Frontal cortex (tissue), 4 donors: ENCODE measurements at places on chromosomes 2 and 18. TPM values are rescaled to one million over a fixed set of nuclear protein-coding genes. Genes with fewer than 3 reads are reported as not detected.

DNA sequence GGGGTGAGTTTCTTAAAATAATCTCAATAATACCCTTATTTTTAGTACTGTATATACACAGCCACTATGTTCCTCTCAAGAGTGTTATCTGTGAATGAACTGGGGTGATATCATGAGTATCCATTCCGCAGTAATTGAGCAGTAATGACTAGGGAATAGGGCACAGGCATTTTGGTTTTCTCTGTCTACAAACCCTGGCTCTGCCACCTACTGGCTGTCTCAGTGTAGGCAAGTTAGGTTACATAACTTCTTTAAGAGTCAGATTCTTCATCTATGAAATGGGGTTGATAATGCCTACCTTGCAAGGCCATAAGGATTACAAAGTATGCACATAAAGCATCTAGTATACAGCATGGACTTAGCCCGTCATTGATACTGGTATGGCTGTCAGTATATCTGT, 555.8 kb downstream of the NRXN1 start:
- no peak for DNase-seq

EDAR gene
- under 0.01 TPM for total RNA-seq

GRCh38 chr2:222738809-222739208, 67.4 kb downstream of the MOGAT1 start:
- no peak for DNase-seq

- DNase-seq = no peak
Observed at GRCh38 chr2:178257127-178257526, 62.8 kb downstream of the OSBPL6 start.

DNA sequence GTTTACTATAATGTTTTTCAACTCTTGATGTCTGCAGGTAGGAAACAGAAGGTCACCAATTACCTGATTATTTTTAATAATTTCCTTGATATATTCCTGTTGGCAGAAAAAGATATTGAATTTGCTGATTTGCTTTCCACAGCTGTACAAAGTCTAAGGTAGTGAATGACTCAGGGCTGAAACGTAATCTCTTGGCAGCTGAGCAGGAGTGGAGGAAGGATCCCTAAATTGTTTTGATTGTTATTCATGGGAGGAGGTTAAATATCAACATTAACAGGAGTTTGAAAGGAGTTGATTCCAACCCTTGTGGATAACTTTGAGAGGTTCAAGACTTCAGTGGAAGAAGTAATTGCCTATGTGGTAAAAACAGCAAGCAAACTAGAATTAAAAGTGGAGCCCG, 345.2 kb upstream of the SLC8A1 start:
- no peak for DNase-seq

FKBP7 gene
- 9.0 TPM for total RNA-seq

FNDC4 gene
- 45.7 TPM for total RNA-seq

DNA sequence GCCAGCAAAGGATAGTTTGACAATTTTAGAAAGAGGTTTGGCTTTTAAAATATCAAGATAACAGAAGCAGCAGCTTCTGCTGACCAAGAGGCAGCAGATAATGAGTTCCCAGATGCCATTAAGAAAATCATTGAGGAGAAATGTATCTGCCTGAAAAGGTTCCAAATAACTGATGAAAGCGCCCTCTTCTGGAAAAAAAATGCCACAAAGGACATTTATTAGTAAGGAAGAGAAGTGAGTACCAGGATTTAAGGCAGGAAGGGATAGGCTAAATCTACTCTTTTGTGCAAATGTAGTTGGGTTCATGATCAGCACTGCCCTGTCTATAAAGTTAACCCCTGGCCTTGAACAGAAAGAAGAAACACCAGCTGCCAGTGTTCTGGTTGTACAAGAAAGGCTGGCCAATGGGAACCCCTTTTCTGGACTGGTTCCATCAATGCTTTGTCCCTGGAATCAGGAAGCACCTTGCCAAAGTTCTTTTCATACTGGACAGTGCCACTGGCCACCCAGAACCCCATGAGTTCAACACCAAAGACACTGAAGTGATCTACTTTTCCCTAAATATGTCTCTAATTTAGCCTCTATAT, 40.6 kb downstream of the DHX57 start:
- DNase-seq = no peak

DNA sequence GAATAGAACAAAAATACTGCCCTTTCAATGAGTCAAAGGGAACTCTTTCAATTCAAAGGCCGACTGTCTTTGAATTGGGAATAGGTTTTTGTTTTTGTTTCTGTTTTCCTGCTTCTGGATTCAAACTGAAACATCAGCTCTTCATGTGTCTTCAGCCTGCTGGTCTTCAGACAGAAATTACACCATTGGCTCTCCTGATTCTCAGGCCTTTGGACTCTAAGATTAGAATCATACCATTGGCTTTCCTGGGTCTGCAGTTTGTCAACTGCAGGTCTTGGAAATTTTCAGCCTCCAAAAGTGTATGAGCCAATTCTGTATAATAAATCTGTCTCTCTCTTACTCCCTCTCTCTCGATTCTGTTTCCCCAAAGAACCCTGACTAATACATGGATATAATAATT, 31.1 kb downstream of the CTLA4 start:
- DNase-seq = no peak

DNA sequence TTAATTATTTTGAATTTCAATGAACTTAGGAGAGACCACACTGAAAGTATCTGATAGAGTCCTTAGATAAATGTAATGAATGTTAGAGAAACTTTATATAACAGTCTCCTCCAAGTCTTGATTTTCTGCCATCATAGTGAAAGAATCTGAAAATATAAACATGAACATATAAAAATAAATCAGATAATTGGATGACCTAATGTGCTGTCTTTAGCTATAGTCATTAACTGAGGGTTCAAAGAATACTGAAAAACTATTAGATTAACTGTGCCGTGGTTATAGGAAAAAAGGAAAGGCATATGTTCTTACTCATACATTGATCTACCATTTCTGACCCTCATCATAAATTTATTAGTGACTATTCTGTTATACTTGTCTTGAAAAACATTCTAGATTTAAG, 47.0 kb upstream of the SPAG16 start:
- no peak for DNase-seq

DNA sequence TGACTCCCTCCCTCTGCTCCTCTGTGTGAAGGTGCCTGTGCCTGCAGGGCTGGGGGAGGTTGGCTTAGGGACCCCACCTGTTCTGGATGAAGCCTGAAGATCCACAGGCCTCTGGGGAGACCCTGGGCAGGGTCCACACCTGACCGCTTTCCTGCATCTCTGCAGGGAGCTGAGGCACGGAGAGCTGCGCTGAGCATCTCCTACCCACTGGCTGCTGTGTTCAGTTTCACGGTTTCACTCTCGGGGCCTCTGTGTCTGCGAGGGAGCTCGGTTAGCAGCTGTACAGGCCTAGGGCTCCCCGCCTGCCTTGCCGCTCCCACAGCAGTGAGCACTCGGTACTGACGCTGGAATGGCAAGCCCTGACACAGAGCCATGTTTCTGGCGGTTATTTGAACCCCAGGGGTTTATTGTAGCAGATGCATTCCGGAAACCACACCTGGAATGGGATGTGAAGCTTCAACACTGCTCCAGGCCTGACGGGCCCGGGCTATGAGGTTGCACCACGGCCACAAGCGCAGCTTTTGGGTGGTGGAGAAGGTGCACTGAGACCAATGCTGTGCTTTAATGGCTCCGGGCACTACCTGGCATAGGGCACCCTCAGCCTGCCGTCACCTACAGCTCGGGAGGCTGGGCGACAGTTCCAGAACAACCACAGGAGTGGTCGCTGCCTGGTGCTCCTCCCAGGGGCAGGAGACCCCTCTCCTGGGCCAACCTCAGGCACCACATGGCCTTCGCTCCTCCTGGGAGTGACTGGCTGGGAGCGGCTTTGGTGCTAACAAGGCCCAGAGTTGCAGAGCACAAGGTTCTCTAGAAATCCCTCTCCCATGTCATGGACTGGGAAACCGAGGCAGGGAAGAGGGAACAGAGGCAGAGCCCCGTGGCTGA, 257.9 kb downstream of the NDUFA10 start:
- no peak for DNase-seq

DNA sequence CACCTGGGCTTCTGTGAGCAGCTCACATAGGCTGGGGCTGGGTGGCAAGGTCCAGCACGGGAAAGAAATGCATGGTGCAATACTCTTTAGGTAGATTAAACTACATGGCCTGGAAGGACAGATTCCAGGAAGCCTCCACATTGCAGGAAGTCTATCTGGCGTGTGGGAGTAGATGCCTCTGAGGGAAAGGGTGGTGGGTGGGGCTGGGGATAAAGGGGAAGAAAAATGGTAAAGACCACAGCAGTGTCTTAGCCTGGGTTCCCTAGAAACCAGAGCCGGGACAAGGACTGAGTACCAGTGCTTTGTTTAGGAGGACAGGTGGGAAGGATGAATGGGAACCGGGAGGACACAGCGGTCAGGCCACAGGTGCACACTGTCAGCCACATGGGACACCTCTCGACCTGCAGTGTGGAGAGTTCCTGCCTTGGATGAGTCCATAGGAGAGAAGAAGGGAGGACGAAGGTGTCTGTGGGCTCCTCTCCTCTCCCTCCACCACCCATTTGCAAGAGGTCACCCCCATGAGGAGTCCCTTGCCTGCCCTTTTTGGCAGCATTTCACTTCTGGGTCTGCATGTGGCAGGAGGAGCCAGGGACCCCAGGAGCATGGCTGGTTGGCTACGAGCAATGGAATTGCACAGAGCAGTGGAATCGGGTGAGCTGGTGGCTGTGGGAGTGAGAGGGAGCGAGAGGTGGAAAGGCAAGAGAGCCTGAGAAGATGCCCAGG, 91.5 kb upstream of the HS6ST1 start:
- no peak for DNase-seq

DNA sequence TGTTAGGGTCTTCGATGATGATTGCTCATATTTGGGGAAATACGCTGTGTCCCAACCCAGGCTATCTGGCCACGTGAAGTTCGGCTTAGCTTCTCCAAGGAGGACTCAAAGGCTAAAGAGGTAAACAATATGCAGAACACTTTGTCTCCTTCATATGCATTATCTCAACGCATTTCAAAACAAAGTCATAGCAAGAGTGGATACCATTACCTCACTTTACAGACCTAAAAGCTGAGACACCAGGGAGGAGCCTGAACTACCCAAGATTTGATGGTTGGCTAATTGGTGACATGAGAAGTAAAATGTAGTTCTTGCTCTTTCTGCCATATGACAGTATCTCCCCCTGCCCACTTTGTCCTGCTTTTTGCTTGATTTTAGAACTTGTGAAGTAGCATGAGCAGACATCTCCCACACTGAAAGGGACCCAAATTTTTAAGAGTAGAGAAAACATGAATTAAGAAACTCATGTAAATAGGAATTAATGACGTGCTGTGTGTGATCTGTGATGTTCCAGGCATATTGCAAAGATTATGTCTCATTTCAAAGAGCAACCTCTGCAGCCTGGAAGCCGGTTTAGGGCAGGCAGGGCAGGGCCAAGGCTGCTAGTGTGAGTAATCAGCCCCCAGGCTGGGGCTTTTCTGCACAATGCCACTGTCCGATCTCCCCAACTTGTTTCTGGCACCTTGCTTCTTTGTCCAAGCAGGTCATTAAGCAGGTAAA, 144.5 kb downstream of the BCL11A start:
- no peak for DNase-seq

DNA sequence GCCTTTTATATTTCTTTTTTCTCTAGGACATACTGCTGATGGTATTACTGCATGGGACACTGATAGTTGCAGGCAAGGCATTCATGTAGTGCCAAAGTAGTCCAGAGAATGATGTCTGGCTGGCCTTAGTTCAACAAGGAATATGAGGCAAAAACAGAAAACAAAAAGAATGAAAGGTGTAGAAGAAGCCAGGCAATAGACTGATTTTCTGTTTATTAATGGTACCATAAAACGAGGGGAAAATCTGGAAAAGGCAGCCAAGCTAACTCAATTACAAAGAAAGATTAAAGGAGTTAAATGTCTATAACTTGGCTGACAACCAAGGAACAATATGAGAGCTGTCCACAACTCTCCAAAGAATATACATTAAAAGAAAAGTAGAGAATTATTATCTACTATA, 284.9 kb downstream of the ZEB2 start:
- no peak for DNase-seq

CENPA gene
- total RNA-seq = 1.2 TPM

REG3A gene
- total RNA-seq = not detected

DNA sequence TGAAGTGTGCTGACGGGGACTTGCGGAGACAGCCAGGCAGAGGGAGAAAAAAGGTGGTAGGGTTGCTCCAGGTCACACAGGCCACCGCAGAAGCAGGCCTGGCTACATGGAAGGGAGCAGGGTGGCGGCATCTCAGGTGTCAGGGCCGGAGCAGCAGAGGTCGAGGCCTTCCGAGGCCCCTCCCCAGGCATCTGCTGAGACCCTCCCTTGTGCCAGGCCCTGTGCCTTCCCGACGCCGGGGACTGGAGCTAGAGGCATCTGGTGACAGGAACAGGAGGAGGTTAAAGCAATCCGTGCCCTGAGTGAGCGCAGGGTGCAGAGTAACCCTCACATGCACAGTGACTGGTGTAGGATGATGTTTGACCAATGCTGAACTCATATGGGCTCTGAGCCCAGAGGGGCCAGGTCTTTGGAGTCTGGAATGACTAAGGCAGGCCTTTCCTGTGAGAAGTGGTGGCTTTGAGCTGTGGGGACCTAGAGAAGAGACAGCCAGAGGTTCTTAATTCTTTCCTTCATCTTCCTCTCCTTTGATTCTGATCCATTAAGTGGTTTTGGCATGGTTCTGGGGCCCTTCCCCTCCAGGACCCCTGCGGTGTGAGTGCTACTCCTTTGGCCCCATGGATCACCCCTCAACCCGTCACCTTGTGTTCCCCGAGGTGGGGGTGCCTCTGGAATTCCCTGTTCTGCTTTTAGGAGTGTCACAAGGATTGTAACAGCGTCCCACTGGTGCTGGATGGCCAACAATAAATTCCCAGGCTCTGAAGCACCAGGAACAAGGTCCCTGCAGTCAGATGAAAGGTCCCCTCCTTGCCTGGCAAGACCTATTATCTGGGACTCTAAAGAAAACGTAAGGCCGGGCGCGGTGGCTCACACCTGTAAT, 72.1 kb downstream of the KLHL29 start:
- no peak for DNase-seq

- DNase-seq = peak; percentile 51
Observed at GRCh38 chr2:28624793-28625701, 126.6 kb upstream of the PPP1CB start.

PIEZO2 gene
- total RNA-seq = 2.4 TPM
